KG1 (cell line): ENCODE measurements at places on chromosomes 3 and 15.
A peak's percentile ranks its signal among the peaks of the same experiment; 100 is the strongest.

GRCh38 chr3:154842536-154842935 lies 237.6 kb upstream of the MME start:
- DNase-seq: no peak

GRCh38 chr15:77183066-77183465 lies 112.2 kb upstream of the TSPAN3 start:
- no peak for DNase-seq

- peak; percentile 11 for DNase-seq
These were observed at the start of gene KY for GRCh38 chr3:134650431-134651346. Gene KY, minus strand, starts transcription at chr3:134651022. Its CDS starts 62 bp downstream, at chr3:134650960.

GRCh38 chr3:13513913-13514517 lies 33.9 kb downstream of the HDAC11 start:
- DNase-seq: no peak

- no peak for DNase-seq
These were observed 27.8 kb downstream of the ACSBG1 start for GRCh38 chr15:78206326-78207109.
